Stomach (tissue), 19 donors: ENCODE measurements at places on chromosomes 5 and 9.

GRCh38 chr5:104347119-104347708, 784.6 kb upstream of the NUDT12 start:
- no peak for DNase-seq
- no peaks in the 10 kb centered on the region for H3K36me3 ChIP-seq
- H3K4me1 ChIP-seq, result no peaks in the 10 kb centered on the region
- no peak overlapping the region for H3K4me3 ChIP-seq
- H3K27ac ChIP-seq, result no peak overlapping the region

GRCh38 chr5:73215891-73216610, 43.1 kb downstream of the TMEM174 start:
- DNase-seq, result peak; percentile 83
- H3K4me3 ChIP-seq, result peak overlapping the region; percentile 33
- H3K27me3 ChIP-seq, result peaks cover 51% of the 10 kb centered on the region
- no peaks in the 10 kb centered on the region for H3K36me3 ChIP-seq
- peaks cover 4% of the 10 kb centered on the region for H3K4me1 ChIP-seq

- no peak for DNase-seq
- no peaks in the 10 kb centered on the region for H3K27me3 ChIP-seq
- peaks cover 34% of the 10 kb centered on the region for H3K4me1 ChIP-seq
- H3K4me3 ChIP-seq, result no peak overlapping the region
- H3K27ac ChIP-seq, result no peak overlapping the region
- H3K36me3 ChIP-seq, result no peaks in the 10 kb centered on the region
Observed at GRCh38 chr5:179759581-179760551, 27.2 kb downstream of the MAML1 start.

- peak overlapping the region; percentile 78 for H3K27ac ChIP-seq
- peak overlapping the region; percentile 73 for H3K4me3 ChIP-seq
- no peaks in the 10 kb centered on the region for H3K36me3 ChIP-seq
- peak; percentile 80 for DNase-seq
Observed at GRCh38 chr9:17135295-17136160, 688 bp downstream of the CNTLN start.
